ENCODE measurements at places on chromosomes 6 and 20. TPM values are rescaled to one million over a fixed set of nuclear protein-coding genes. Genes with fewer than 3 reads are reported as not detected.
A peak's percentile ranks its signal among the peaks of the same experiment; 100 is the strongest.

- no peak for DNase-seq
Observed at GRCh38 chr6:119543332-119543731, 193.8 kb upstream of the MAN1A1 start.

- peak; percentile 61 for DNase-seq
Observed at GRCh38 chr20:709991-710779, 34.6 kb upstream of the SCRT2 start.

The KIF25 gene
- total RNA-seq, result not detected

- no peak for DNase-seq
Observed at GRCh38 chr20:50314678-50315335, 124.2 kb downstream of the CEBPB start.

DNA sequence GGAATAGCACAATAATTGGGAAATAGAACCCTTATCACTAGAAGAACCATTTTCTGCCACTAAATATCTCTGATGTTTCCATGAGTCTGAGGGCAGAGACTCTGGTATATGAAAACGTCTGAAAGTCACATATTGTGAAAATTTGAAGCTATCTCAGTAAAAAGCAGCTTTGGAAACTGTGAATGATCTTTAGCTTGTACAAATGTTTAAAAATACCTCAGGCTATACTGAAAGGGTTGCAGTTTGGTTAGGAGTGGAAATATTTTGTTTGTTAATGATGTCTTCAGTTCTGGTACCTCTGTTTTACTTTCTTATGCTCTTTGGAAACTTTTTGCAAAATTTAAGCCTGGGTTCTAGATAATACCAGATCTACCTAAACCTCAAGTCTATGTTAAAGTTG lies 135.0 kb downstream of the SLC16A10 start:
- no peak for DNase-seq

DNA sequence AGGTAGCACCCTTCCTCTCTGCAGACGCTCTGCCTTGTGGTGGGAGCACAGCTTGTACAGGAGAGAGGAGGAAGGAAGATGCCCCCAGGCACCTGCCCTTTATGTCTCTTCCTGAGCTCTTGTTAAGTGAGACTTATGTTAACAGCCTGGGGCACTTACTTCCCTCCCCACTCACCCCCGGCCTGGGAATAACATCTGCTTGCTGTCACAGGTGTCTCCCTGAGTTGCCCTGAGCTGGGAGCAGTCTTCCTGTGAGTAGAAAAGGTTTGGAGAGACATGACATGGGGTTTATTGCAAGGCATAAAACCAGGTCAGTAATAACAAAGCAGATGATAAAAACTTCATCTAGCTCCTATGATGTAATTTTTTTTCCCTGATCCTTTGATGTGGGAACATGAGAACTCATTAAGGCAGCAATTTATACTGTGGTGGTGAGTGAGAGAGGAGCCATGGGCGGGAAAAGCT lies 1.9 kb downstream of the SSTR4 start:
- DNase-seq, result no peak

- no peak for DNase-seq
Observed at GRCh38 chr6:154429711-154430110, 73.1 kb upstream of the IPCEF1 start.

DNA sequence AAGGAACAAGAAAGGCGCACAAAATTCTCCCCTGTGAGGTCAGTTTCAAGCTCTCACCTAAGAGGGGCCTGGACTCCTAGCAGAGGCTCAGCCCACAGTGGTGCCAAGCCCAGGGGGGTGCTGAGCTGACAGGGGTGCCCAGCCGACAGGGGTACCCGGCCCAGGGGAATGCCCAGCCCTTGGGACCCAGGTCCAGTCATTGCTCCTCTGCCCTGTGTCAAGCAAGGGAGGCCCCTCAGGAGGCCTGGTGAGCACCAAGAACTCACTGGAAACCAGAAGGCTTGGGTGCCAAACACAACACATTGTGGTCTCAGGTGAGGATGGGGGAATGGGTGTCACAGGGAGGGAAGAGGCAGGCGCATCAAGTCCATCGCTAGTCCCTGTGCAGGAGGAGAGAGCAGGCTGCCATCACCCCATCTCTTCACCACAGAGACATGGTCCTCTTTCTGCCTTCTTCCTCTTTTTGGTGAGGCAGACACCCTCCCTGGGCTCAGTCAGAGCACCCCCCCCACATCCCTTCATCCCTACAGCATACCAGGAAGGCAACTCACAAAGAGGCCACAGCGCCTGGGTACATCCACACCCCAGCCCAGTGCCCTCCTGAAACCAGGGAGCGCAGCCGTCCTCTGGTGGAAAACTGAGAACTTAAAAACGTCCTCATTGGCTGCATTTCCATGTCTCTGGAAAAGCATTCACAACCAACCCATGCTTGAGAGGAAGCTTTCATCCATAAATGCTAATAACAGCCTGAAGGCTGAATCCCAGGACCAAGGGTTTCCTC lies 111.3 kb downstream of the BANF2 start:
- DNase-seq, result no peak

DNA sequence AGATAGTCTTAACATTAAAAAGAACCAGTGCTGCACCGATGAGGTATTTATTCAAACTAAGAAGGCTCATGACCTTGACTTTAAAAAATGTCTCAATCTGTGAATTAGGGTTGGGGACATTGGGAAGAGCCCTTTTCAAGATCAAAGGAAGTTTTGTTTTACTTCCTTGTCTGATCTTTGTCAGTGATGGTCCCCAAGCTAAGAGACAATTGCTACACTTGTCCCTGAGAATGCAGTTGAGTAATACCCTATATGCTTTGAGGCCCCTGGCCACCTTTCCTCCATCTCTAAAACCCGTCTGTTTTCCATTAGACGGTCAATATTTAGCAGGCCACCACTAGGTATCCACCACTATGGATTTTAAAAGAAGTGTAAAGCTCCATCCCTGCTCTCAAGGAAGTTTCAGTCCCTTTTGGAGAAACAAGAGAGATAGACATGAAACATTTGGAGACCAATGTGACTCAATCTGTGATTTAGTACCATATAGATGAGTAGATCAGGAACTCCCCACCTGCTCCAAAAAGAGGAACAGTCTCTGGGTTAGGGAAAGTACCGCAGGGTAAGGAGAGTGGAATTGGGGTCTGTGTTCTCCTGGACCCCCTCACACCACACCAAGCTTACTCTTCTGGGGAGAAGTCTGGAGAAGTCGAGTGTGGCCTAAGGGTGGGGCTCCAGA lies 99.1 kb upstream of the ISM1 start:
- no peak for DNase-seq

DNA sequence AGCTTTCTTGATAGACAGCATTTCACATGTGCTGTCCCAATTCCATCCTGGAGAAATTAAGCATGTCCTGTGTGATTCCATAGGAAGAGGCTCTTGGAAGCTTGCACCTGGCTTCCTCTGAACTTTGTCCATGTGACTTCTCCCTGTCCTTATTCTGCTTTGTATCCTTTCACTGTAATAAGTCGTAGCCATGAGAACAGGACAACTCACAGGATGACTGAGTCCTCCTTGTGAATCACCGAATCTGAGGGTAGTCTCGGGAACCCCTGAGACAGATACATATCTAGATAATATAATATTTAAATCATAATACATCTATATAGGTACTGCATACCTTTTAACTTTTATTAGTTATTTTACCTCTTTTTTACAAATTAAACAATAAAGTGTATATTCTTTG lies 156.7 kb upstream of the THEMIS start:
- no peak for DNase-seq

GRCh38 chr6:134291156-134291555 lies 26.8 kb downstream of the SGK1 start:
- no peak for DNase-seq

DNA sequence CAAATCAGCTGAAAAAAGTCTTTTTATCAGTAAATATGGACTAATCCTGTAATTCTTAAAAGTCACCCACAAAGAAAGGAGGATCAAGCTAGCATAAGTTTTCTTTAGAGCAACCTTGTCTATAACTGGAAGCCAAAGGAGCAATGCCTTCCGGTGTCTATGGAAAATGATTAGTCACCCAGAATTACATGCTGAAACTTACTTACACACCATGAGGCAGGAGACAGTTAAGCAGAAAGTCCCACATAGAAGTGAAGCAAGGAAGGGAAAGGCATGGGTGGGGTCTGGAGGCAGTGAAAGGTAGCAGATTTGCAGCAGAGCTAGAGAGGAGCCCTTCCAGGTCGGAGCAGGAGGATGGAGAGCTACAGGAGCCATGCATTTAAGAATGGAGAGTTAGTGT lies 153.7 kb upstream of the RIPOR2 start:
- DNase-seq, result no peak

DNA sequence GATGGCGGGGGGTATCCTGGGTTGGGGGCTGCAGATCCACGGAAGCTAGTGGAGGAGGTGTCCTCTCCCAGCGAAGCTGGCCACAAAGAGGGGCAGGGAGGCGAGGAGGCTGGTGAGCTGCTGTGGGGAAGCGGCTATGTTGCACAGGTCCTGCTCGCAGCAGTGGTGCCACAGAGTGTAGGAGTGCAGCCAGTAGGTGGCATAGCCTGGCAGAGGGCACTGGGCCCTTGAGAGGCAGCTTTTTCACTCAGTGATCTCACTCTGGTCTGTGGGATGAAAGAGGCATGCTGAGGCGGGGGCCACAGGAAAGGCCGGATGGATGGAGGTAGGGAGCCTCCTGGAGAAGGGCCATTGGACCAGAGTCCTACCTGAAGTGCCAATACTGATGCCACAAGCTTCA lies 2.9 kb upstream of the LY6G6D start:
- DNase-seq, result no peak

The HIVEP2 gene
- total RNA-seq, result 0.58 TPM

- DNase-seq, result no peak
Observed at GRCh38 chr20:32702706-32703425, 29.1 kb upstream of the C20orf203 start.

- no peak for DNase-seq
Observed at GRCh38 chr6:147561726-147562125, 53.2 kb downstream of the SAMD5 start.

DNA sequence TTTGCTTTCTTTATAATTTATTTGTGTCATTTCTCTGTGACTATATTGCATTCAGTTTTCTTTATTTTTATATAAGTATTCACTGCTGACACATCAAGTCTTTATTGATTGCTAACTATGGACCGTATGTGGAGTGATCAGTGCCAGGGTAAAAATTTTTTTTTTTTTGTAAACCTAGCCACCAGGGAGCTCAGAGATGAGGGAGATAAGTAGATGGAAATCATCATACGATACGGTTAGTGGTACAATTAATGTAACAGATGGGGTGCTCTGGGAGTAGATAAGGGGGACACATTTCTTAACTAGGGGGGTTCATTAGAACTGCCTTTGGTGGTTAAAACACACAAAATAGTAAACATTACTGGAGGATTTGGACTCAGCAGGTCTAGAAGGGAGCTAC lies 68.3 kb downstream of the AFDN start:
- DNase-seq, result no peak

DNA sequence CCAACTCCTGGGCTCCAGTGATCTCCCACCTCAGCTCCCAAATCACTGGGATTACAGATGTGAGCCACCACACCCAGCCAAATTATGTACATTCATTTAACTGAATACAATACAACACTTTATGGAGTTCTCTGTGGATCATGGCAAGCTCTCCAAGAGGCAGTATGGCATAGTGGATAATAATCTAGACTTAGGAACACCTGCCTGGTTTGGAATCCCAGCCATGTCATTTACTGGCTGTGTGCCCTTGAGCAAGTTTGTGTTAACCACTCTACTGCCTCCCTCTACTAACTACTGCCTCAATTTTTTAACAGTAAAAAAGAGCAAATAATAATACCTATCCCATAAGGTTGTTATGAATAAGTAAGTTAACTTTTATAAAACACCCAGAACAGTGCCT lies 1.9 kb upstream of the ETV7 start:
- DNase-seq, result no peak

DNA sequence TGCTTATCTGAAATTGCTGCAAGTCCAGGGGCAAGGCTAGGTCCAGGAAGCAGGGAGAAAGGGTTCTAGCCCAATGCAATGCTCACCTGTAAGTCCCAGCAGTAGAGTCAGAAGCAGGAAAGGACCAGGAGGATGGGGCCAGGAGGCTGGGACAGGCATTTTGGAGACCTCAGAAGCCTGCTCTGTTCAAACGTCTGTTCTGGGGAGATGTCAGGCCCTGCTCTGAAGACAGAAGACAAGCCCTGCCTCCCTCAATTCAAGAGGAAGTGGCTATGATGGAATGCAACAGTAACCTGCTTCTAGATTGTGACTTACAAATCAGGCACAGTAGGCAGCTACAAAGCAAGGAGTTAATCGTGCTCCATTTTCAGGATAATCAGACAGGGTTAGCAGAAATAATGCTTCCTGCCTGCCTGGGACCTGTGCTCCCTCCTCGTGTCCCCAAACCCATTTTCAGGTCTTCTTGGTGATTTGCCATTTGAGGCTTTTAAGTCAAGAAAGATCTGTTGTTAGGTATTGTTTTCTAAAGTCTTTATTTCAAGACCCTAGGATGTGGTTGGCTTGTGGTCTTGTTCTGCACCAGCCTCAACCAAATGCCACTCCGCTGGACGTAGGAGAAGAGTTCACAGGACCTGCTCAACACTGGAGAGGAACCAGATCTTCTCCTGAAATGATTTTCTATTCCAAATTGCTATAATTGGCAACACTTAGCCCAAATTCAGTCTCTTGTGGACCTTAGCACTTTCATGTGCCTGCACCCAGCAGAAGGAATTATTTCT lies at the start of gene SIRPG:
TSS of gene SIRPG (minus strand) at position 224 of the 779 bp plus-strand sequence. CDS start at position 159, 65 bp downstream.
- peak; percentile 23 for DNase-seq

DNA sequence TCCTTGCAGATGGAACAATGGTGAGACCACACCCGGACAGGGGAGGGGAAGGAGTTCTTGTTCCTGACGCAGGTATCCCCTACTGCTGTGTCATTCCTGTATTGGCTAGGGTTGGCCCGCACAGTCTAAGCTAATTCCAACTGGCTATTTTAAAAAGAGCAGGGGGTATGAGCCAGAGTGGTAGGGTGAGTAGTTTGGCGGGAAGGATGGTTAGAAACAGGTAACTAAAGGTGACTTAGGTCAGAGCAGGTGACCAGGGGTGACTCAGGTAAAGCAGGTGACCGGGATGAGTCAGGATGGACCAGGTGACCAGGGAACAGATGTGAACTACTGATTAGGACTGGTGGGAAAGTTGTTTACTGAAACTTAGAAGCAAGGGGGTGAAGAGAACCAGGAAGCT lies 58.0 kb downstream of the ZNF292 start:
- peak; percentile 23 for DNase-seq

DNA sequence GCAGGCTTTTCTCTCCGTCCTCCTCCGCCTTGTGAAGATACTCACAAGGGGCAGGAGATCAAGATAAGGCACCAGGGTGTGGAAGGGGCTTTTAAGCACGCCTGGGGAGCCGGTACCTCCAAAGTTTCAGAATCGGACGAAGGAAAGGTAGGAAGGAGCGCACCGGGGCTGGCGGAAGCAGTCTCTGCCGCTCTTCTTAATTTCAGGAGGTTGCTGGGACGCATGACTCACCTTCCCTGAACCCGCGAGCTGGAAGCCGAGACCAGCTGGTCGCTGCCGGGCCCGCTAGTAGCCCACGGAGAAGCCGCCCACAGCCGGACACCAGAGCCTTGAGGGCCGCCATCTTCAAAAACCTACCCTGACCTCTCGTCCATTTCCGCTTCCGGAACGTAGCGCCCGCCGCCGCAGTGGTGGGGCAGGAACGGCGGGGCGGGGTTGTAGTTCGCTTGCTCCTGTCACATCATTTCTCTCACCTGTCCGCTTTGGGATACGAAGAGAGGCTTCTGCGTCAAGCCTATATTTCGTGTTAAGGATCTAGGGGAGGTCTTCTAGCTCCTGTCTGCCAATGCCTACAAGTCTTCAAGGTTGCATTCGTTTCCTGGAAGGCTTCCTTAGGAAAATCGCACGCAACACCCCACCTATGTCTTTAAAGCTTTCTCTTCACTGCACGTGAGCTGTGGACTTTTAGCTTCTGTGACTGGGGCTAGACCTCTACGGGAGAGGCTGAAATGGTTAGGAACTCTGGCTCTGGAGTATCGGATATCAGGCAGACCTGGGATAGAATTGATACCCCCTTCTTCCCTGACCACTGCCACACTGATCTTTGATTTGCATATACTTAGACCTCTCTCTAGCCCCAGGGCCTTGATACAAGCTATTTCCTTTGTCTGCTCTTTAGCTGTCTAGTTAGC lies at the start of gene MRPS18A:
TSS of gene MRPS18A (minus strand) at position 355 of the 911 bp plus-strand sequence. CDS start at position 343, 12 bp downstream.
- DNase-seq, result peak; percentile 95
